ENCODE measurements at places on chromosomes 12 and 14. TPM values are rescaled to one million over a fixed set of nuclear protein-coding genes. Genes with fewer than 3 reads are reported as not detected.

Gene OTX2
- polyA plus RNA-seq, result not detected

Gene ERG28
- not detected for polyA plus RNA-seq

Gene P2RX2
- not detected for polyA plus RNA-seq

Gene KRT71
- polyA plus RNA-seq, result not detected

Gene GYS2
- not detected for polyA plus RNA-seq

Gene ZNF140
- 14.2 TPM for polyA plus RNA-seq

Gene GOLT1B
- polyA plus RNA-seq, result 35.2 TPM

Gene TSPAN11
- 22.9 TPM for polyA plus RNA-seq

Gene CCDC38
- polyA plus RNA-seq, result 0.20 TPM

Data from muscle of arm (tissue), 14 donors.